ENCODE measurements at places on chromosomes 6 and 20.

- DNase-seq: no peak
Observed at GRCh38 chr6:127637830-127638409, 60.9 kb downstream of the C6orf58 start.

- DNase-seq: no peak
Observed at GRCh38 chr6:3929281-3929798, 80.2 kb downstream of the FAM50B start.

GRCh38 chr6:150536835-150537234 lies 62.9 kb upstream of the PLEKHG1 start:
- DNase-seq: no peak

- no peak for DNase-seq
Observed at GRCh38 chr6:123533862-123534648, 102.7 kb downstream of the TRDN start.

DNA sequence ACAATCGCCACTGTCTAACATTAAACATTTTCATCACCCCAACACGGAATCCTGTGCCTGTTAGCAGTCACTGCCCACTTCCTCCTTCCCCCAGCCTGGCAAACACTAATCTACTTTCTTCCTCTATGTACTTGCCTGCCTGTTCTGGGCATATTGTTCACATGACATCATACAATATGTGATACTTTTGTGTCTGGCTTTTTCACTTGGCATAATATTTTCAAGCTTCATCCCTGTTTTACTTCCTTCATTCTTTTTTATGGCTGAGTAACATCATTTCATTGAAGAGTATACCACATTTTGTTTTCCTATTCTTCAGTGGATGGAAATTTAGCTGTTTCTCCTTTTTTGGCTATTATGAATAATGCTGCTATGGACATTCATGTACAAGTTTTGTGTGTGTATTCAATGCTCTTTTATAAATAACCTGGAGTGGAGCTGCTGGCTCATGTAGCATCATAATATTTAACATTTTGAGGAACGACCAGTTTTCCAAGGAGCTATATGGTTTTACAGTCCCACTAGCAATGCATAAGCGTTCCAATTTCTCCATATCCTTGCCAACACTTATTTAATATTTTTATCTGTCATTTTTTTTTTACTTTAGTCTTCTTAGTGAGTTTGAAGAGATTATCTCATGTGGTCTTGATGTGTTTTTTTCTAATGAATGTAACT lies 360.1 kb downstream of the HDGFL1 start:
- DNase-seq: no peak

- no peak for DNase-seq
Observed at GRCh38 chr6:3230900-3231246, 3.4 kb upstream of the TUBB2B start.

DNA sequence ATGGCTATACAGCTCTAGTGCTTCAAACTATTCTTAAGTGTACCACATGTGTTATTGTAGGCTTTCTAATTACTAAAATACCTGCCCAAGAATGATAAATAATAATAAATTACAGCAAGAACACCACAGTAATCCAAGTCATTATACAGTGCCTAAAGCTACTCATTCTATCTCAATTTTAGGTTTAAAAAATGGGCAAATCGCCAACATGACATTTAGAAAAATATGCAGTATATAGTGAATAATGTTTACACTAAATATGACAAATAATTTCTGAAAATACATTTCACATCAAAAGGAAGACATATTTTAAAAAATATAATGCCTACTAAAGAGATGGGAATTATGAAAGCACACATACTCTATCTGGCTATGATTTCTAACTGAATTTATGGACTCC lies 91.8 kb downstream of the MAN1A1 start:
- no peak for DNase-seq

DNA sequence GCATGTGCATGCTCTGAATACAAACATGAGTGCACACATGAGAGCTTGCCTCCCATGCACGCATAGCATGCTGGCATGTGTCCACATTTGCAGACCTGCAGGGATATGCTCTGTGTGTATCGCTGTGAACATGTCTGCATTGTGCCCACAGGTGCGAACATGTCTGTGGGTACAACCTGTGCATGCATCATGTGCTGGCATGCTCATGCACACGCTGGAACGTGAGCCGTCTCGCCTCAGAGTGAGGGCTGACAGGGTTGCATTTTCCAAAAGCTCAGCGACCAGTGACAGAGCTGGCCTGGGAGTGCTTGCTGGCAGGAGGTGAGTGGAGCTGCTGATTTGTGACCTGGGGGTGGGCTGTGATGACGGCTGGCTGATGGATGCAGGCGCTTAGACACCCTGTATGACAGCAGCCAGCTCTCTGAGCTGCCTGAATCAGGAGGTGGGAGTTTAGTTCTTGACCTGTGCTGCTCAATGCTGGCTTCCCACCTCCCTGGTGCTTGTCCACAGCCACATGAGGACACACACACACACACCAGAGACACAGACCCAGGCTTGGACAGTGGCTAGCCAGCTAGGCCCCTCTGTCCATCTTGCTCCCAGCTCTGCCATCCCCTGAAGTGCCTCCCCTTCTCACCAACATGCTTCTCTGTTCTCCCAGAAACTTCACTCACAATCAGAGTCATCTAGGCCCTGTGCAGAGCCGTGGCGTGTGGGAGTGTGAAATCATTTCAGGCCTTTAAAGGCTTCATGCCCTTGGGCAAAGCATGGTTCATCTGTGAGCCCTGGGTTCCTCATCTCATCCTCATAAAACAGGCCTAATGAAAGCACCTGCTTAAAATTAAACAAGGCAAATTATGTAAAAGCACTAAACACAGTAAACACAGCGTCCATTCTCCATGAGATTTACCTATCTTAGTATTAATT lies 51.4 kb downstream of the CD40 start:
- DNase-seq: no peak

GRCh38 chr6:167244064-167244960 lies 46.8 kb upstream of the UNC93A start:
- no peak for DNase-seq

DNA sequence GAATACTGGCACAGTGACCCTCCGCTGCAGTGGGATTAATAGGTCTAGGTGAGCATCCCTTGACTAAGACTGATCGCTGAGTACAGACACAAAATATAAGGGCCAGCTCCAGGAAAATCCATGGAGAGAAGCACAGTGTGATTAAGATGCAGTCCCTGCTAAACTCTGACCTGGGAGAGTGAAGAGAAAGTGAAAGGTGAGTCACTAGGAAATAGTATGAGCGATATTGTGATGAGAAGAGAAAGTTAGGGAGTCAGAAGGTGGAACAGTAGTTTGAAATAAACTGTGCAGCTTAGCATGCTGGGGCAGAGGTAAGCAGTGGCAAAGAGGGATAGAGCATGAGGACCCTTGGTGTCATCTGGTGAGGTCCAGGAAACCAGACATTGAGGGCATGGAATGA lies 278.6 kb upstream of the MAP3K7 start:
- DNase-seq: no peak

DNA sequence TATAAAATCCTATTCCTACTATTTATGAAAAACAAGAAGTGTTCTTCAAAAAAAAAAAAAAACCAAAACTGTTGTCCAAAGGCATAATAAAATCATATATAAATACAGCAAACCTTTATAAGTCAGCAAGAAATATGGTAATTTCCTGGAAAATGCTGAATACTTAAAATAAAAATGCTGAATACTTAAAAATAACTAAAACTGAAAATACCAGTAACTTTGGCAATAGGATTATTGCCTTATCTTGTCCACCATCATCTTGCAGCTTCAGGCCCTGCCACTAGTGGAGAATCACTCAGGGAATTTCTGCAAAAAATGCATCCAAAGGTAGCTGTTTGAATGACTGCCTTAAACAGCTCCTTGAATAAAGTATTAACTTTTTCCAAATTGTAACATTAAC lies 24.5 kb downstream of the CCNC start:
- no peak for DNase-seq

DNA sequence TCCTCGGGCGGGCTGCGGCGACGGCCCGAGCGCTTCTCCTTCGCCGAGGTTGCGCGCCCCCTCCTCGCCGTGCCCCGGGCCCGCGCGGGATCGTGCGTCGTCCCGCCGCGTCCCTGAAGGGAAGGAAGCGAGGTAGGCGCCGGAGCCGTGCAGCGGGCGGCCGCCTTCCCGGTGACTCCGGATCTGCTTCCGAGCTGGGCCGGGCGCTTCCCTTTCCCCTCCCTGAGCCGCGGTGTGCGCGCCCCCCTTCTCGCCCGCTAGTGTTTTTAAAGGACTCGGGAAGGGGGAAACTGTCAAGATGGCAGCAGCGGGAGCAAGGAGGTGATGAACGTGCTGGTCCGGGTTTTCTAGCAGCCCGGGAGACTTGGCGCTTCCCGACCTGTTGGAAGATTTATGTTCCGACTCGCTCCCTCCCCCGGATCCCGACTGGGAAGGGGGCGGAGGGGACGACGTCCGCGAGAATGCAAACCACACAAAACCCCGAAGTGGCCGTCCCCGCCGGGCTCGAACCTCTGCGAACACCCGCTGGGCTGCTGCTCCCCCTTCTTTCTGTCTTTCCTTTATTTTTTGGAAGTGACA lies 744 bp upstream of the FOXO3 start:
- DNase-seq: no peak

DNA sequence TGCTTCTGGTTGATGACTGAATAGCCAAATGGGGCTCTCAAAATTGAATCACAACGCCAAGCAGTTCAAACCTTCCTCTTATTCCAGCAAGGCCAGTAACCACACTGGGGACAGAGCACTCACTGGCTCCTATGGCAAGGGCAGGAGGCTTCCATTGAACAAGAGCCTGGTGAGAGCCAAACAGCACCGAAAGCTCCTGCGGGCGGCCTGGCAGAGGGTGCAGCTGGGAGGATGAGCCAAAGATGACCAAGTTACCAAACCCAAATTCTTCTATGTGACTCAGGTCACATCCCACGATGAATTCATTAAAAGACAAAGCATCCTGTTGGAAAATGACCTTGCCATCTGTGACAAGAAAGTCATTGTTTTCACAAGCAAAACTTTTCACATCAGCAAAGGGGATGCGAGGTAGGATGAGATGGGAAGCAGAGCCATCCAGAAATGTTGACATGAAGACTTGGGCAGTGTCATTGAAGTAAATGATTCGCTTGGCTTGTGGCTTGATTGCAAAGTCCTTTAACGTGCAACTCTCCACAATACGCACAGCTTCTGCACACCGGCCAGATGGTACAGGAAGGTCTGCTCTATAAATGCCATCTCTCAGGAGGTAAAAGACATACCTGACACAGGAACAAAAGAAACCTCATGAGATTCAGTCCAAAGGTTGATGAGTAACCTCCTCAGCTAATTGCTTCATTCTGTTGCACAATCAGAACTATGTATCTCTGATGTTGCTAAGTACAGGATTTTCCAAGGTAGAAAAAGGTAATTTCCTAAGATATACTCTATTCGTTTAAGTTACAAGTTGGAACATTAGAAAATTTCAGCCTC lies 36.3 kb downstream of the ROS1 start:
- DNase-seq: no peak

- no peak for DNase-seq
Observed at GRCh38 chr20:4025679-4026078, 10.3 kb upstream of the RNF24 start.

DNA sequence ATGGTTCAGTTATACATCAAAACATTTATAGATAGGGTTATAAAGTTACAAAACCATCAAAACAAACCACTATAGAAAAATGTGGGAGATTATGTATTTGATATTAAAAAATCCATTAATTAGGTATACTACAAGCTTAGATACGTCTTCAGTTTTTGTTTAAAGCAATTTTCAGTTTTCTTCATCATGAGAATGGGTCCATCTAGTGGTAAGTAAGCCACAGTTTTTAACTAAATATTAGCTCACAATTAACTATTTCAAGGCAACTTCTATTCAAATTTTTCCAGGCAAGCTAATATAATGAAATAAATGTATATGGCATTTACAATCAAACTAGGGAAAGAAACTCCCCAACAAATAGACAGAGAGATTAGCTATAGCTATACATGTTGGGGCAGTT lies 44.4 kb downstream of the RNGTT start:
- no peak for DNase-seq

DNA sequence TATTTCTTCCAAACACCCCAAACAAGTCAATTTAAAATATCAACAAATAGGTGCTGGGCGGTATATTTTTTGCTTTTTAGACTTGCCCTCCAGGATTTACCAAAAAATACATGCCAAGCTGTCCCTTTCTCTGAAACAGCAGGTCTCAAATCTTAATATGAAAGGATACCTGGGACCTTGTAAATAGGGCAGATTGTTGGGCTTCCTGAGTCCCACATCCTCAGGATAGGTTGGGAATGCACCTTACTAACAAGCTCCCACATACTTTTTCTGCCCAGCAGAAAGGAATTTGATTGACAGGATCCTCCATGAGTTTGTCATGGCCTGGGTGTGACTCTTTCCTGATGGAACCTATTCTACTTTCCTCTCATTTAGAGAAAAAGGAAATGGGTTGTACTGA lies 4.9 kb upstream of the SLC24A3 start:
- no peak for DNase-seq

GRCh38 chr6:112744827-112745226 lies 397.7 kb downstream of the RFPL4B start:
- DNase-seq: no peak

- DNase-seq: no peak
Observed at GRCh38 chr6:125267806-125268523, 33.8 kb downstream of the HDDC2 start.

GRCh38 chr6:47047097-47047478 lies 5.0 kb upstream of the ADGRF1 start:
- no peak for DNase-seq

GRCh38 chr6:156280065-156280464 lies 497.1 kb upstream of the ARID1B start:
- no peak for DNase-seq

DNA sequence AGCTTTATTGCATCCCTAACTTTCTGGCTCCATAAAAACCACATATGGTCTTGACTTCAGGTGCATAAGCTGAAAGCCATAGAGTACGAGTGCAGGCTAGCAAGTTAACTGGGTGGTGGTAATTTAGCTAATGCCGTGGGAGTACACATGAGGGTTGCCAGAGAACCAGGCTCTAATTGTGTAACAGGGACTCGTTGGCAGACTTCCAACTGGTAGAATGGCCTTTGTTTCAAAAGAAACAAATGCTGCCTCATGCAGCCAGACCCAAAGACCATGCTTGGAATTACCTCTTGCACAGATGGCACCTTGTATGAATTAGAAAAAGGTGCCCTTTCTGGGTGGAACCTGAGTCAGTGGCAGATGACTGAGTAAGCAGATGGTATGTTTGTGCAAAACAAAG lies 73.2 kb downstream of the LY86 start:
- no peak for DNase-seq
